NCI-H2081 treated with DMSO at 0.1 percent for 48 hours (cell line): ENCODE measurements at places on chromosomes 13 and 19.

GRCh38 chr13:105144936-105145335, 1390.5 kb downstream of the EFNB2 start:
- DNase-seq = no peak

DNA sequence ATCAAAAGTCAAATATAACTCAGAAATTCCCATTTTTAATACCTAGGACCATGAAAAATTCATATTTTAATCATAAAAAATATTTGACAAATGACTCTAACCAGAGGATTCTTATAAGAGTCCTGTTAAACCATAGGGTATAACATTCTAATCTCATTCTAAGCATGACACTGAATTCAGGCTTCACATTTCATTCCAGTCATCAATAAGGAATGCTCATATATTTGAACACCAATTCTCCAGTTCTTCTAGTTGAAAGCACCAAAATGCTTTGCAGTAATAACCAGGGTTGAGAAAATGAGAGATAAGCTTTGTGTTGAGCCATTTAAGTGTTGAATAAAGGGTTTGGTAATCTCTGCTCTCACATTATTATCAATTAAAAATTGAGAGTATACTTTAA, 147.5 kb downstream of the VWA8 start:
- no peak for DNase-seq

GRCh38 chr13:65677906-65678305, 1552.2 kb downstream of the PCDH9 start:
- no peak for DNase-seq

DNA sequence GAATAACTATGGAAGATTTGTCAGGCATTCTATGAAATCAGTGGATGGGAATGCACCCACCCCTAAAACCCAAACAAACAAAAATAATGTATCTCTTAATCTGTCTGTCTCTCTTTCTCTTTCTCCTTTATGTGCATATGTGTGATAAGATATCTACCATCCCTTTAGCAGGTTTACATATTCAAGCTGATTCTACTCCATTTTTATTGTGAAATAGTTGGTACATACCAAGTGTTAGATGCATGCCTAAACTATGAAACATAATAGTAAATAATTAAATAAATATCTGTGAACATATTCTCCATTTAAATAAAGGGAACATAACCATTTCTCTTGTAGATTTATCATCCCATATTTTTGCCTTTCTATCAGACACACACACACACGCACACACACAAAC, 121.8 kb upstream of the PCDH9 start:
- DNase-seq = no peak
